ENCODE measurements at places on chromosomes 1 and 21.

DNA sequence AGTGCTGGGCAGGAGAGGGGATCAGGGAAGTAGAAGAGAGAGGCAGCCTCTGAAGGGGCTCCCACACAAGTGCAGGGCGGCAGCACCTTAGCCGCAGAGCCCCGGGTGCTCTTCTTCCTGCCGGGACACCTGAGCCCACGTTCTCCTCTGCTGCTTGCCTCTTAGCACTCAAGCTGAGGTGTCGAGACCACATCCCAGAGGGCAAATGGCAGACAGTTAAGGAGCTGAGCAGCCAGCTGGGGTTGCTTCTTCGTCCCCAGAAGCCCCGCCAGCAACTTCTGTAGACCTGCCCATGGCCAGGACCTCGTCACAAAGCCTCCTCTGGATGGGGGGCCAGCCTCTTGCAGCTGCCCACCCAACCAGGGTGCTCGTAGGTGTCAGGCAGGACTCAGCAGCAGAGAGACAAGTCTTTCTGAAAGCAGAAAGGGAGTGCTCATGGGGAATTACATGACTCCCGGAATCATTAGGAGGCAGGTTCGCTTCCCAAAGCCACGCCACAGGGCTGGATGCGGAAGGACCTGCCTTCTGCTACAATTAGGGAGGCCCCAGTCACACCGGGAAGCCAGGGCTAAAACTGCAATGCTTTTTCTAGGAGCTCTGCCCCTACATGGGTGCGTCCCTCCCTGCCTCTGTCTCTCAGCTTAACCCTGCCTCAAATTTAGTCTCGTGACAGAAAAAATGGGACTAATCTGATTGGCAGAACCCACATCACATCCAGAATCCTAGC lies 141.4 kb upstream of the RAB4A start:
- no peak for DNase-seq

GRCh38 chr1:100769906-100770646 lies 50.5 kb downstream of the VCAM1 start:
- DNase-seq, result no peak

- DNase-seq, result peak; percentile 39
Observed at GRCh38 chr1:25796811-25797458, 3.1 kb upstream of the SELENON start.

- no peak for DNase-seq
Observed at GRCh38 chr1:26327956-26328362, 10.2 kb downstream of the CD52 start.

DNA sequence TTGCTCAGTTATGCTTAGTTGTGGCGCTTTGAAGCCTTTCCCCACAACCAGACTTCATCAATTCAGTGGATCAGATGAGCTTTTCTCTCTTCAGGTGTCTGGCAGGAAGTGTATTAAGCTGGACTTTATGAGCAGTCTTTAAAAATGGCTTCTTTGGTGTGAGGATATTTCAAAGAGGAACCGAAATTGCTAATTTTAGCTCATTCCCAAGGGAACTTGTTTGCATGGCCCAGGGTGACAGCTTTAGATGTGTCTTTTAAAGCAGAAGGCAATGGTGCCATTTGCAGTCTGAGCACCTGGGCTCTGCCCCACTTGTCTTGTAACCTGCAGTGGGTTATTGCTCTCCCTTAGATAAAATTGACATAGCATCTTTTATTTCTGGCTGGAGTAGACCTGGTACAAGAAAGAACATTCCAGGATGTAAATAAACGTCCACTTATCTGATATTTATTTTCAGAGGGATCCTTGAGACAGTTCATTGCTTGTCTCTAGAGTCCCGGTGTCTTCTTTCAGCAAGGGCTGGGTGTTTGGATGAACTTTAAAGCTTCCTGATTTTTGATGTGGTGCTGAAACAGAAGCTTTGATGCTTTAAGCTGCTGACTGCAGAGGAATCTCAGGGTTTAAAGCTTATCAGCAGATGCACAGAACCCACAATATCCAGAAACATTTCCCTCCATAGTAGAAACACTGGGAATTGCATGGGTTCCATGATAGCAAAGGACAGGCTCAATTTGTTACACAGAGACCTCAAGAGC lies 241.7 kb downstream of the ADGRL2 start:
- DNase-seq, result no peak

DNA sequence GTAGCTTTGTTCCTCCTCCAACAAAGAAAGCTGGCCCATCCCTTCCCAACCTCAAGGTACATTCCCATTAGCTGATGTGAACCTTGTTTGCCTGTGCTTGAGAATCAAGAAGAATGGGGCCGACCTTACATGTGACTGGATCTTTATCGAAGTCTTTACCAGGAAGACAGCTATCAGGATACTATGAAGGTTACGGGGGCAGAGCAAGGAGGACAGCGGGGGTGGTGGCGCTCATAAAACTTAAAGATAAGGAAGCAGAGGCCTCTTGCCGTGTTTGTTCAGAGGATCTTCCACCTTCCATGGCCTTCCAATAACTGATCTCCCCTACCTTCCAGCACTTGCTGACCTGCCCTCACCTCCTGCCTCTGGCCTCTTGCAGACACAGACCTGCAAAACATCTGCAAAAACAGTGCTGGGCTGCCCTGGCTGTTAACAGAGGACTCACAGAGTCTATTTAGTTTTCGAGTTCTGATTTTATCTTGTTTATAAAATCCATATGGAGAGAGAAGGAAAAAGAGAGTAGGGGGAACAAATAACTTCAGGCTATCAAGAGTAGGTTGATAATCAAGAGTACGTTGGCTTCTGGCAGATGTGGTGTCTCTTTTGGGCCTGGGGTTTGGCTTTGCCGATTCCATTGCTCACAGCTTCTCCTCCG lies 198.0 kb downstream of the HUNK start:
- DNase-seq, result no peak

- DNase-seq, result no peak
Observed at GRCh38 chr1:160618763-160619274, 28.0 kb downstream of the SLAMF1 start.

GRCh38 chr1:3530086-3530925 lies 75.8 kb downstream of the ARHGEF16 start:
- no peak for DNase-seq

- no peak for DNase-seq
Observed at GRCh38 chr1:224739997-224740684, 124.0 kb downstream of the CNIH3 start.

DNA sequence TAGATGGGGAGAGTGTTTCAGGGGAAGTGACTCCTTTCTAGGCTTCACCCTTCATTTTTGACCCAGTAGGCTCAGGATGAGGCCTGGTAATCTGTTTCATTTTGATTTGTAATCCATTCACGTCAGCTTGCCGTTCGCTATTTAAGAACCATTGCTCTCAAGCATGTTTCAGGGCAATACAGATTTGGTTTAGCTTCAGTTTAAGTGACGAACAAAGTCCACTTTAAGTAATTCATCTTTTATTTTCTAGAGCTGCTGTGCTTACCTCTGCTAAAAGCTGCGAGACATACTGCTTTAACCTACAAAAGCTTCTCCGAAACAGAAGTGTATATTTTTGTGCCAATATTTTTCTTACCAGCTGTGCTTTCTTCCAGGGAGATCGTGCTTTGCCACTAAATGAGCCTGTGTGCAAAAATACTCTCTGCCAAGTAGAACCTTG lies 8.9 kb upstream of the FMO3 start:
- no peak for DNase-seq

DNA sequence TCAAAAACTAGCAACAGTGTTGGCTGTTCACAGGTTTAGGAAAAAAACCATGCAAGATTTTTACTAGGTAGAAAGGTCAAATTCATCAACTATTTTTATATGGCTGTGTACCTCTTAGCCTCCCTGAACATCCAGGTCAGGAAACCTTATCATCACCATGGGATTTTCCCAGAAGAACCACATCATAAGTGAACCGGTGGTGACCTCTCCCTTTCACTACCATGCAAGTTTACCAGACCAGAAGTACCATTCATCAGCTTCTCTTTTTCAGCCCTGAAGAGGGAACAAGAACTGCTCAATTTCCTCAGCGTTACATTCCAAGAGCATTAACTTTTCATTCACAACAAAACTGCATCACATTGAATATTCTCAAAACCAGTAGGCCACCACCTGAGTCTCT lies 5.9 kb downstream of the SSBP3 start:
- DNase-seq, result no peak

DNA sequence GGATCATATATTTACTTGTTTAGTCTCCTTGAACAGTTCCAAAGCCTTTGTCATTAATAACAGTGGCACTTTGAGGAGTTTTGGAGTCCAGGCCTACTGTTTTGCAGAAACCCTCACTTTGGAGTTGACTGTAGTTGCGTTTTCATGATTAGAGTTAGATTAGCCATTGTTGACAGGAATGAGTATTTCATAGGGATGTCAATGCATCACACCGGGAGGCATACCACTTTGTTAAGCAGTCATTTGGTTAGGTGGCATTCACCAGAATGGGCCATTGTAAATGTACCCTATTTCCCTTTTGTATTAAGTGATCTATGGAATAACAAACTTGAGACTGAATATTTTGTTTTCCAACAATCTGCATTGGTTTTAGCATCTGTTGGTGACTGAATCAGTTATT lies 11.8 kb downstream of the MRPS6 start:
- no peak for DNase-seq

- no peak for DNase-seq
Observed at GRCh38 chr1:28159243-28159642, 17.2 kb downstream of the PTAFR start.

DNA sequence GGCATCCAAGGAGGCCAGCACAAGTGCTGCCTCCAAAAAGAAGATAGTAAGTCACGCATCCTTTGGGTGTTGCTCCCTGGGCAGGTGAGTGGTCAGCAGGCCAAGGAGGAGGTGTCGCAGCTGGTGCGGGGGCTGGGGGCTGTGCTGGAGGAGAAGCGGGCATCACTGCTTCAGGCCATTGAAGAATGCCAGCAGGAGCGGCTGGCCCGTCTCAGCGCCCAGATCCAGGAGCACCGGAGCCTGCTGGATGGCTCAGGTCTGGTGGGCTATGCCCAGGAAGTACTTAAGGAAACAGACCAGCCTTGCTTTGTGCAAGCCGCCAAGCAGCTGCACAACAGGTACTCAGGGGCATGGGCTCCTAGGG lies 4.3 kb downstream of the TRIM46 start:
- no peak for DNase-seq

DNA sequence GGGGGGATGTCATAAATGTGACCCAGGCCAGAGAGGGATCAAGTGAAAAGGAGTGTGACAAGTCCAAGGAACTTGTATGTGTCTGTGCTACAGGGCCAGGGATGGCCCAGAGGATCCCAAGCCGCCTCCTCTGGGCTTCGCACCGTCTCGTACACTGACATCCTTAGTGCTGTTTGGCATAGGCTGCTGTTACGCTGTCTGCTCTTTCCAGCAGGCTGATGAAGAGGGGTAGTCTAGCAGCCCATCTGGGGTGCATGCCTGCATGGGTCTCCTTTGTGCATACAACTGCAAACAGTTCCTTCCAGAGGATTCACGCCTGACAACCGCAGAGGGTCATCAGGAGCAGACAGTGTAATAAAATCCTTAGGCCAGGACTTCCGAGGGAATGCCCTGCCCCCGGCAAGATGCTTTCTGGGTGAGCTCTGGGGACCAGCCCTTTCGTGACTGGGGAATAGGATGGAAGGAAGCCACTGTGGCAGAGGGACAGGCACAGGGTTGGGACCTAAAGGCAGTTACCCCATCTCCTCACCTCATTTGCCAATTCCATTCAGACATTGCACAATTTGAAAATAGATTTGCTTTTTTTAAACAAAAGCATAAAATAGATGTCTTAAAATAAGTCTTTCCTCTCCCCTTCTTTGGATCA lies 6.3 kb upstream of the GOLT1A start:
- DNase-seq, result no peak

- no peak for DNase-seq
Observed at GRCh38 chr1:161115132-161115711, 2.6 kb downstream of the PFDN2 start.

DNA sequence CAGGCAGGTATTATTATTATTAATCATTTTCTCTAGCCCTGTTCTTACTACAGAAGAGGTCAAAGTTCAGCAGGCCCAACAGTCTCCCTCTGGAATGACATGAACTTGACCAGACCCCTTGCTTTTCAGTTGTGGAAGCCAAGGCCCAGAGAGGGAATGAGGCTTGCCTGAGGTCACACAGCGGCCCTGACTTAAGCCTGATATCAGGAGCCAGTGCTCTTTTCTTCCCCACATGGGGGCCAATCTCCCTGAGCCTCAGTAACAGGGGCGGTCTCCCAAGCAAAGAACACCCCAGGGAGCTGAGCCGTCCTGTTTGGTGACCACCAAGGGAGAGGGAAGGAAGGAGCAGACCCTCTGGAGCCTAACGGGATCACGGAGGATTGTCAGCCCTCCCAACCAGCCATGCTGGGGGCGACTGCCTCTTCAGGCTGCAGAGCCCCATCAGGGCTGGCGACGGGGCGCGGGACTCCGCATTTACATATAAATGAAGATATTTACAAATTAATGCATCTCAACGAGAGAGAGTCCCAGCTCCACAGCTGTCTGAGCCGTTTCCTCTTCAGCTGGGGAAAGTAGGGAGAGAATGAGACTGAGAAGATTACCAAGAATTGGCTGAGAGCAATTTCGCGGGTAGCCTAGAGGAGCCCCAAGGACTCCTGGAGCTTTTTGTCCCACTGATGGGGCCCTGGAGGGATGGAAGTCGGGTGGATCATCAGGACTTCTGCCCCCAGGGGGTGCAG lies 186.1 kb upstream of the KLHDC7A start:
- no peak for DNase-seq

- DNase-seq, result no peak
Observed at GRCh38 chr1:55522982-55523381, 307.8 kb upstream of the USP24 start.

Data from NCI-H1930 (cell line).